ENCODE measurements at places on chromosomes 7 and 10. TPM values are rescaled to one million over a fixed set of nuclear protein-coding genes. Genes with fewer than 3 reads are reported as not detected.

GRCh38 chr7:155300641-155301452 is 3.2 kb downstream of the INSIG1 start:
- H3K4me1 ChIP-seq, result peaks cover 10% of the 10 kb centered on the region
- no peak for DNase-seq
- no peak overlapping the region for H3K27ac ChIP-seq
- H3K36me3 ChIP-seq, result peaks cover 3% of the 10 kb centered on the region

Gene CLCN1
- total RNA-seq, result not detected

DNA sequence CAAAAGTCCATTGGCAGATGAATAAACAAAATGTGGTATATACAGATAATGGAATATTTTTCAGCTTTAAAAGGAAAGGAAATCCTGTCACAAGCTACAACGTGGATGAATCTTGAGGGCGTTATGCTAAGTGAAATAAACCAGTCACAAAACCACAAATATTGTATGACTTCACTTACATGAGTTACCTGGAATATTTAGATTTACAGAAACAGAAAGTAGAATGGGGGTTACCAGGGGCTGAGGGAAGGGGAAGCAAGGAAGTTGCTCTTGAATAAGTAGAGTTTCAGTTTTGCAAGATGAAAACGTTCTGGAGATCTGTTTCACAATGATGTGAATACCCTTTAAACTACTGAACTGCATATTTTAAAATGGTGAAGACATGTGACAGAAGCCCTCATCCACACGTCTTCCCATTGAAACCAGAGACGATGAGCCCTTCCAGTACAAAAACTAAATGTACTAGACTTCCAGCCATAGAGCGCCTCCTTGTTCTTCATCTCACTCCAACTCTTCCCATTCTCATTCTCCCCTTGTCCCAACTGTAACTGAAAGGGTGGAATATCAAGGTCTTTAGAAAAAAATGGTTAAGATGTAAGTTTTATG is 62.4 kb downstream of the MICU1 start:
- H3K4me3 ChIP-seq, result no peak overlapping the region
- H3K27ac ChIP-seq, result no peak overlapping the region
- DNase-seq, result no peak
- no peaks in the 10 kb centered on the region for H3K36me3 ChIP-seq
- H3K27me3 ChIP-seq, result no peaks in the 10 kb centered on the region

Gene UTF1
- total RNA-seq, result not detected

Gene GATA3
- 1.1 TPM for total RNA-seq

Gene MEIG1
- total RNA-seq, result not detected

Gene CEP55
- 2.1 TPM for total RNA-seq

- H3K27me3 ChIP-seq, result no peaks in the 10 kb centered on the region
- H3K4me3 ChIP-seq, result no peak overlapping the region
- H3K27ac ChIP-seq, result no peak overlapping the region
- no peaks in the 10 kb centered on the region for H3K36me3 ChIP-seq
- DNase-seq, result no peak
Measured at GRCh38 chr10:13887761-13888160, 301.0 kb downstream of the PRPF18 start.

DNA sequence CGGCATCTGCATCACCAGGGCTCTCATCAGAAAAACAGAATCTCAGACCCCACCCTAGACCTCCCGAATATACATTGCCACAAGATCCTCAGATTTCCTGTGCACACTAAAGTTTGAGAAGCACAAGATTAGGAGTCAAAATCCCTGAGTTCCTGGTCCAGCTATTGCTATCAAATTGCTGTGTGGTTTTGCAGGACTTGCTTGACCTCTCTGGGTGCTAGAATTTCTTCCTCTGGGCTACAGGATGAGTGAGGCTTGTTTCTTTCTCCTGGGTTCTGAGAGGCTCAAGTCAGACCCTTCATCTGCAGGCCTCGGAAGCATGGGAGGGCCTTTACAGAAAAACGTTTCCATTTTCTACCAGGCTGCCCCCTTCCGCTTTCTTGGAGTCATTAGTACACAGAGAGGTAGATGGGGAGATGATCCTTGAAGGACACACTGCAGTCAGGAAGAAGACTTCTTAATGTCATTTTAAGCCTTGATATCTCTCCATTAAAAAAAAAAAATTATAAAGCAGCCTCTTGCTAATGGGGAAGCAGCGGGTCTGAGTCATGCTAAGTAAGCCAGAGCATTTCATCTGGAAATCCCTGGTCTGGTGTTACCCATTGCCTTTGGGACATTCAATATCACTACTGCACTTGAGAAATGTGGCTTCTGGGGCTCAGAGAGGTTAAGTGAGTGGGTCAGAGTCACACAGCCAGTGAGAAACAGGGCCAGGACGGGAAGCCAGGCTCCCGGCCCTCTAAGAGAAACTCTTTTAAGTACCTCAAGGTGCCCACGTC is 173.5 kb downstream of the KCNMA1 start:
- H3K27ac ChIP-seq, result no peak overlapping the region
- DNase-seq, result no peak
- no peaks in the 10 kb centered on the region for H3K4me1 ChIP-seq
- H3K27me3 ChIP-seq, result no peaks in the 10 kb centered on the region

Gene TMEM140
- 12.8 TPM for total RNA-seq

DNA sequence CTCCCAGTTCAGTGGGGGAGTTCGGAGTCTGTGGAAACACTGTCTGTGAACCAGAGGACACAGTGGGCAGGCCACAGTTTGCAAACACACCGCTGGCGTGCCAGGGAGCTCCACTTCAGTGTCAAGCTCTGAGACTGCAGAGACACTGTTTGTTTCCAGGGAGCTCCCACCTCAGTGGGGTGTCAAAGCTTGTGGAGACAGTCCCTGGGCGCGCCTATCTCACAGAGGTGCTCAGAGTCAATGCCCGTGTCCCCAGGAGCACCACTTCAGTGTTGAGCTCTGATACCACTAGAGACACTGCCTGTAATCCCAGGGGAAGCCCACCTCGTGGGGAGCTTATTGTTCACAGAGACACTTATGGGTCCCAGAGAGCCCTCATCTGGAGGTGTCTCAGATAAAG is 4.3 kb downstream of the MYO1G start:
- H3K4me3 ChIP-seq, result no peak overlapping the region
- no peak overlapping the region for H3K27ac ChIP-seq
- no peaks in the 10 kb centered on the region for H3K36me3 ChIP-seq
- no peak for DNase-seq

DNA sequence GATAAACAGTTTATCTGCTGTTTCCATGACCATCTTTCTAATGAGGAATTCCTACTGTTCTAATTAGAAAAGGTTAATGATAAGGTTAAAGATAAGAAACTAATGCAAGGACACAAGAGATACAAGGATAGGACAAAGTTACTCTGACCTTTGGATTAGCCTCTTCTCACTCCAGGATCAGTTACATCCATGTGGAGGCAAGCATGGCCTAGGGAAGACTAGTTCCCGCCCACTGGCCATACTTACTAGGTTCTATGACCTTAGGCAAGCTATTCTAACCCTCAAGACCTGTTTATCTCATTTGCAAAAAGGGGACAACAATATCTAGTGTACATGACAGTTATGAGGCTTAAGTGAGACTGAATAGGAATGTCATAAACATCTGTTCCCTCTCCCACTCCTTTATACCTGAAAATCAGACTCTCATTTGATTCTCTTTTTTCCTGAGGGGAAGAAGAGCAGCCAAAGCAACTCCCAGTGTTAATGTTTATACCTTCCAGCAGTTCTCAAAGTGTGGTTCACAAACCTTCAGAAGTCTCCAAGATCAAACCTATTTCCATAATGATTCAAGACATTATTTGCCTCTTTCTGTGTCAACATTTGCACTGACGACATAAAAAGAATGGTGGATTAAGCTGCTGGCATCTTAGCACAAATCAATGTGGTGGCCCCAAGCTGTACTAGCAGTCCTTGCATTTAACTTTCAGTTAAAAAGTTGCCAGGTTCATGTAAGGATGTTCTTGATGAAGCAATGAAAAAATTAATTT is 72.0 kb downstream of the SRPK2 start:
- H3K36me3 ChIP-seq, result no peaks in the 10 kb centered on the region
- no peak overlapping the region for H3K4me3 ChIP-seq
- no peak overlapping the region for H3K27ac ChIP-seq
- H3K27me3 ChIP-seq, result no peaks in the 10 kb centered on the region

Gene TMEM176A
- total RNA-seq, result 20.9 TPM

Gene TMEM72
- not detected for total RNA-seq

Gene SSC4D
- 13.1 TPM for total RNA-seq

DNA sequence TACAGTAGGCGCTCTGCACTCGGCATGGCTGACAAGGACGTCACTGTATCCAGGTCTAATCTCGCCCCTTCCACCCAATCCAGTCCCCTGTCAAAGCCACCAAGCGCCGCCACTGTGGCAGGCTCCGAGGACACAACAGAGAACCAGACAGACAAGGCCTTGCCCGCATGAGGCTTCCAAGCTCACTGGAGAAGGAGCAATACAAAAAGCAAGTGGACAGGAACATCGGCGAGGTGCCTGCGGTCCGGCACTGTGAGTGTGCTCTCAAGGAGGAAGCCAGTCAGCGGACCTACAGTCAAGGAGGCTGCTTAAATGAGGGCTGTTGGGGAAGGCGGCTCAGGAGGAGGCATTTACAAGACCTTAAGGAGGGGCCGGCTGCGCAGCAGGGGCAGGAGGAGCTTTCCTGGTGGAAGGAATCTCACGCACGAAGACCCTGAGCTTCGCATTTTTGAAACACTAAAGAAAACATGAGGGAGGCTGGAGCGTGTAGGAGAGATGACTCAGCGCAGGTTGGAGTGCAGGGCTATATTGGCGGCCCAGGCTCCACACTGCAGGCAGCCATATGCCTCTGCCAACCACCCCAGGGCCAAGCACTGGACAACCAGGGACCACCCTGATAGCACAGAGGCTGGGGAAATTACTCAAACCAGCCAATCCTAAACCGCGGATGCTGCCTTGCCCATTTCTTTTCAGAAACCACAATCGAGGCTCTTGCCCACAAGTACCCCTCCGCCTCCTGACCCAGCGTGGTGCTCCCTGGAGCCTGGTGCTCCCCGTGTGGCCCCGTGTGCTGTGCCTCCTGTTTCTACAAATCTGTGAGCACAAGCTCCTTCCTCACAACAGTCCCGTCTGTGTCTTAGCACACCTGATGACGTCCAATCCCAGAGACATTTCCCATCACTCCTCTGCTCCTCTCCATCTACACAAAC is 28.9 kb downstream of the GNA12 start:
- H3K4me1 ChIP-seq, result no peaks in the 10 kb centered on the region
- peak; percentile 52 for DNase-seq
- no peaks in the 10 kb centered on the region for H3K27me3 ChIP-seq
- no peak overlapping the region for H3K4me3 ChIP-seq

GRCh38 chr10:10118131-10118530 is 899.5 kb upstream of the CELF2 start:
- no peak overlapping the region for H3K4me3 ChIP-seq
- no peaks in the 10 kb centered on the region for H3K27me3 ChIP-seq
- no peak for DNase-seq
- H3K4me1 ChIP-seq, result no peaks in the 10 kb centered on the region
- no peak overlapping the region for H3K27ac ChIP-seq

Gene SH2D4B
- total RNA-seq, result 1.1 TPM

DNA sequence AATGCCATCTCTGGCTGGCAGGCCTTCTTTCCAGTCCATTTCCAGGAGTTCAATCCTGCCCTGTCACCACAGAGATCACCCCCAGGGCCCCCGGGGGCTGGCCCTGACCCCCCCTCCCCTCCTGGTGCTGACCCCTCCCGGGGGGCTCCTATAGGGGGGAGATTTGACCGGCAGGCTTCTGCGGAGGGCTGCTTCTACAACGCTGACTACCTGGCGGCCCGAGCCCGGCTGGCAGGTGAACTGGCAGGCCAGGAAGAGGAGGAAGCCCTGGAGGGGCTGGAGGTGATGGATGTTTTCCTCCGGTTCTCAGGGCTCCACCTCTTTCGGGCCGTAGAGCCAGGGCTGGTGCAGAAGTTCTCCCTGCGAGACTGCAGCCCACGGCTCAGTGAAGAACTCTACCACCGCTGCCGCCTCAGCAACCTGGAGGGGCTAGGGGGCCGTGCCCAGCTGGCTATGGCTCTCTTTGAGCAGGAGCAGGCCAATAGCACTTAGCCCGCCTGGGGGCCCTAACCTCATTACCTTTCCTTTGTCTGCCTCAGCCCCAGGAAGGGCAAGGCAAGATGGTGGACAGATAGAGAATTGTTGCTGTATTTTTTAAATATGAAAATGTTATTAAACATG is 6.0 kb downstream of the CHPF2 start:
- H3K27ac ChIP-seq, result no peak overlapping the region
- no peak overlapping the region for H3K4me3 ChIP-seq
- peaks cover 49% of the 10 kb centered on the region for H3K36me3 ChIP-seq
- peaks cover 12% of the 10 kb centered on the region for H3K4me1 ChIP-seq
- no peaks in the 10 kb centered on the region for H3K27me3 ChIP-seq
- no peak for DNase-seq

DNA sequence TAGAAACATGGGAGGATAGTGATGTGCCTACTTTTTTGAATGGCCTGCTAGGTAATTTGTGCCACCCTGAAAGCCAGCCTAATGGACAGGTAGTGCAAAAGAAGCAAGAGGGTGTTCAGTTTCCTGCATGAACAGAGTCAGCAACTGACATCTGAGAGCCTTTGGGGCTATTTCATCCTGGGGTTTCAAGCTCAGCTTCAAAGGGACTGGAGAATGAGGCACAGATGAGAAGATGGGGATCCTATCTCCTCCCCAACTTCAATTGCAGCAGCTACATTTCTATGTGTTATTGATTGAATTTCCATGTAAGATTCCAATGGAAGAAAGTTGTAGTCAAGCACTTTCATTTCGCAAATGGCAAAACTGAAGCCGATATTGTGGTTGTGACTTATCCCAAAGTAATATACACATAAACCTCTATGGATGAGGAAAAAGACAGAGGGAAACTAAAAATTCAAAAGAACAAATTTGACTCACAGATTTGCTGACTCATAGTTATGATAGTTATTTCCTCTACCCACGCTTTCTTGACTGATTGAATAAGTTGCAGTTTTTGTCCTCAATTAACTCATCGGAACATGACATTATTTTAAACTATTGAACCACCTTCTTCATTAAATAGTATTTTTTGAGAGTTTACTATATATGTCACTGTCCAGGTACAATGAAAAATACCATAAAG is 42.6 kb upstream of the NRP1 start:
- no peak overlapping the region for H3K4me3 ChIP-seq
- no peak overlapping the region for H3K27ac ChIP-seq
- H3K4me1 ChIP-seq, result peaks cover 3% of the 10 kb centered on the region
- H3K36me3 ChIP-seq, result no peaks in the 10 kb centered on the region

DNA sequence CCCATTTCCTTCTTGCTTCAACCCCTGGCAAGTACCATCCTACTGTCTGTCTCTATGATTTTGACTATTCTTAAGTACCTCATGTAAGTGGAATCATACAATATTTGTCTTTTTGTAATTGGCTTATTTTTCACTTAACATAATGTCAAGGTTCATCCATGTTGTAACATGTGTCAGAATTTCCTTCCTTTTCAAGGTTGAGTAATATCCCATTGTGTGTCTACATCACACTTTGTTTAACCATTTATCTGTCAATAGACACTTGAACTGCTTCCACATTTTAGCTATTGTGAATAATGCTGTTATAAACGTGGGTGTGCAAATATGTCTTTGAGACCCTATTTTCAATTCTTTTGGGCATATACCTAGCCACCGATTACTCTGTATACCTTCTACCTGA is 14.0 kb upstream of the CDK14 start:
- H3K27ac ChIP-seq, result no peak overlapping the region
- no peaks in the 10 kb centered on the region for H3K36me3 ChIP-seq
- H3K4me3 ChIP-seq, result no peak overlapping the region
- no peaks in the 10 kb centered on the region for H3K4me1 ChIP-seq

Gene GHITM
- 208 TPM for total RNA-seq

Gene SGCE
- 77.0 TPM for total RNA-seq

GRCh38 chr7:133394369-133394768 is 141.5 kb downstream of the EXOC4 start:
- no peak for DNase-seq
- H3K27ac ChIP-seq, result no peak overlapping the region
- H3K27me3 ChIP-seq, result no peaks in the 10 kb centered on the region
- no peak overlapping the region for H3K4me3 ChIP-seq
